ENCODE measurements at places on chromosomes 7 and 10.
A peak's percentile ranks its signal among the peaks of the same experiment; 100 is the strongest.

- DNase-seq = no peak
These were observed 74.1 kb downstream of the RALA start for GRCh38 chr7:39697483-39697882.

DNA sequence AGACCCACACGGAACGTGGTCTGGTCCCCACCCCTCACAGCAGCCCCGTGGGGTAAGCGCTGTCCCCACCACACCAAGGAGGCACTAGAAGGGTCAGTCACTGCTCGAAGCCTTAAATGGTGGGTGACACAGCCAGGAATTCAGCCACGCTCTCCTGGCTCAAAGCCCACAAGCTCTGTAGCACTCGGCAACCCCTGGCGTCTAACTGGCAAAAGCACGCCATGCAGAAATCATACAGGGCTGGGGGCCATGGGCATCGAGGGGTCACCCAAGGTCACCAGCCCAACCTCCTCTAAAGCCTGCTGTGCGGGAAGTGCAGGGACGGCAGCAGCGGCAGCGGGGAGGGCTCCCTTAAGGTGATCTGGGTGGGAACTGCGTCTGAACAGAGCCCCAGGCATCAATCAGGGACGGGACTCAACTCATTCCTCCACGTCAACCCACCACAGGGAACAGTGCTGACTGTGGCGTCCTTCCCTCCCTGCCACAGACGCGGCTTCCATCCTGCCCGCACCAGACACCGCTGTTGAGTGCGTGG lies 7.8 kb downstream of the GPER1 start:
- no peak for DNase-seq

- no peak for DNase-seq
These were observed 58.5 kb upstream of the FERD3L start for GRCh38 chr7:19203686-19204085.

DNA sequence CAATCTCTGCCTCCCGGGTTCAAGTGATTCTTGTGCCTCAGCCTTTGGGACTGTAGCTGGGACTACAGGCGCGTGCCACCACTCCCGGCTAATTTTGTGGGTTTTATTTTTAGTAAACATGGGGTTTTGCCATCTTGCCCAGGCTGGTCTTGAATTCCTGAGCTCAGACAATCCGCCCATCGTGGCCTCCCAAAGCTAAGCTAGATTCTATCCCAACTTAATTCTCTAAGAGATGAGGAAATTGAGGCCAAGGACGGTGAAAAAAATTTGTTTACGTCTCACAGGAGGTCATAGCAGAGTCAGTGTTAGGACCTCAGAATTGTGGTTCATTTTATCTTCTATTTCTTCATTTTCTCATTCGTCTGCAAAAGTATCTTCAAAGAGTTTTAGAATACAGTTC lies 6.1 kb downstream of the CCAR1 start:
- no peak for DNase-seq

- no peak for DNase-seq
These were observed 756.4 kb downstream of the XPNPEP1 start for GRCh38 chr10:109166935-109167334.

DNA sequence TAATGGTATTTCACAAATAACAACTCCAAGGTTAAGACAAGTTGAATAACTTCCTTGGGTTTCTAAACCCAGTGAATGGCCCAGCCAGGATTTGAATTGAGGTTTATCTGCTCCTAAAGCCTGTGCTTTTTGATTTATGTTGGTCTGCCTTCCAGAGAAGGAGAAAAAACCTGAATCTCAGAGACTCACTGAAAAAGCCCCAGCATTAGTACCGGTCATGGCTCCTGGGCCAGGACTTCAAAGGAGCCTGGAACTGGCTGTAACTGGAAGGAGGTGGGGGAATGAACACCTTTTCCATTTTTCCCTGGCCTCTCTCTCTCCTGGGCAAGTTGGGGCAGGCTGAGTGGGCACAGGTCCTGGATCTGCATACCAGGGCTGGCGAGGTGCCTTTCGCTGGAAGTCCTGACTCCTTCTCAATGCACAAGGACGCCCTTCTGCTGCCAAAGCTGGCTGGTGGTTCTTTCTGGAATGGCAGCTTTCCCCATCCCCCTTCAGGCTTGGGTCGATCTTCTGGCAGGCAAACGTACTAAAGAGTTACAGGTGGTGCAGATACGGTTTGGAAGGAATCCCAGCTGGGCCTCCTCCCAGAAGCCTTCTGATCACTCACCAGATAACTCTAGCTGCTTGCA lies 268.2 kb downstream of the PTEN start:
- DNase-seq = peak; percentile 61

DNA sequence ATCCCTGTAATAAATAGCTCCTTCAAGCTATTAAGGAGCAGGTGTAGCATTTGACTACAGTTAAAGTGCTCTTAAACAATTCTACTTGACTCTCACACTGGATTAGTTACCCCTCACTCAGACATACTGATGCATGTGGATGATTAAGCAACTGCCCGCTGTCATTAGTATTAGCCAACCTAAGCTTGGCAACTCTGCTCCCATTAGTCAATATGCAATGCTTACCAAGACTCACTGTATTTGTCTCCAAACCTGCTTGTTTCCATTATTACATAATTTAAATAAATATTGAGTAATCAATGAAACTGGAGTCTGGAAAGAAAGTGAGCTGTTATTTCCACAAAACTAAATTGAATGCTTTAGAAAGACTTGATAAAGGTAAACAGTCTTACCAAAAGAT lies 144.0 kb upstream of the ASAH2 start:
- DNase-seq = peak; percentile 84

DNA sequence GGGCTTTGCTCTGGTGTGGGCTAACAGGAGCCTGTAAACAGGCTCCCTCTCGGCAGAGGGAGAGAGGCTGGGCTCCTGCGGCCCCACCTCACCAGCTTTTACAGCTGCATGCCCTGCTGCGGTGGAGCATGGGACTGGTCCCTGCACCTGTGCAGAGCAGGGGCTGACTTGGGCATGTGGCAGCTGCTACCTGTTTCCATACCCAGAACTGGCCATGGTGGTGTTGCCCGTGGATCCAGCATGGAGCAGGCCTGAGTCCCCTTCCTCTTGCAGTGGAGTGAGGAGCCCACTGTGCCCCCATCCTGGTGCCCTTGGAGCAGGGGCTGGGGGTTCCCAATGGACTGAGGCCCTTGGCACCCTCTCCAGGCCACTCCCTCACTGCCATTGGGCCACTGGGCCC lies 91.9 kb upstream of the MGMT start:
- DNase-seq = no peak

GRCh38 chr10:112385201-112385600 lies 11.3 kb downstream of the ACSL5 start:
- no peak for DNase-seq

- no peak for DNase-seq
These were observed 3.3 kb upstream of the ZNF746 start for GRCh38 chr7:149500910-149501309.

GRCh38 chr10:49645871-49646870 lies 32.3 kb downstream of the CHAT start:
- DNase-seq = no peak

DNA sequence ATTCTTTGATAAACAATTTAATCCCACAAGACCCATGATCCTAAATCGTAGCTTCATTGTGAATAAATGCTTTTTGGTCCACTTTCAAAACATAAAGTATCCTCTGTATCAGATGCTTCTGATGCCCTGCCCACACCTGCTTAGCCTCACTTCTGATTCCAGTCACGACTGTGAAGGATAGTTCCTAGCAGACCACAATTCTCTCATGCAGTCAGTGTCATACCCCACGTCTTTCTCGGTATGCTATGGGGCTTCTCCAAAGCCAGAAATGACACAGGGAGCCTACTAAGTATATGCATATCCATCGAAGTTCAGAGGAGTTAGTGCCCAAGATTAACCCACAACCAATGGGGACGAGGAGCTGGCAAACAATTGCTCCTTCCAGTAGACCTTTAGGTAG lies 27.6 kb upstream of the CTNNA3 start:
- DNase-seq = no peak

DNA sequence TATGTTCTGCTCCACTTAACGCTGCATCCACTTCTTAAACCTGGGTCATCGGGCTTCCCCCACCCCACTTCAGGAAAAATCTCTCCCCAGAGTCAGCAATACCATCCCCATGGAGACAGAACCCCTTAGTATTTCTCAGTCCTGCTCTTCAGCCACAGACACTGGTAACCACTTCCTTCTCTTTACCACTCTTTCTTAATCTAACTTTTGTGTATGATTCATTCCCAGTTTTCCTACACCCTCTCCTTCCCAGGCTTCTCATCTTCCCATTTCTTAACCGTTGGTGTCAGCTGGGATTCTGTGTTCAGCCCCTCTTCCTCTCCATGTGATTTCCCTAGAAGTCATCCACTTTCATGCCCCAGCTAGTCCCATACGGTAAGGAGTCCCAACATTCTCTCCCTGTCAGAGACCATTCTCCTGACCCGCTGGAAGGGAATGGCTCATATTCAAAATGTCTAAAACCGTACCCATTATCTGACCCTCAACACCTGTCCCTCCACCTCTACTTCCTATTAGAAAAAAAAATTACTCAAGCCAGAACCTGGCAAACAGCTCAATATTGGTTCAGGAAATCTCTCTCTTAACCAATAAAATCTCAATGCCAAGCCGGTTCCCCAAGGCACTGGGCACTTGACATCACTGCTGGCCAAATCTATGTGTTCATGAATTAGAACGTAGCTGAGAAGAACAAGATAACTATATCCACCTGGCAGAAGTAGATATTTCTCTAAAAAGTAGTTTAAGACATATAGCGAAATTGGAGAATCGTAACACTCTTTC lies 89.4 kb downstream of the DGKI start:
- DNase-seq = no peak

DNA sequence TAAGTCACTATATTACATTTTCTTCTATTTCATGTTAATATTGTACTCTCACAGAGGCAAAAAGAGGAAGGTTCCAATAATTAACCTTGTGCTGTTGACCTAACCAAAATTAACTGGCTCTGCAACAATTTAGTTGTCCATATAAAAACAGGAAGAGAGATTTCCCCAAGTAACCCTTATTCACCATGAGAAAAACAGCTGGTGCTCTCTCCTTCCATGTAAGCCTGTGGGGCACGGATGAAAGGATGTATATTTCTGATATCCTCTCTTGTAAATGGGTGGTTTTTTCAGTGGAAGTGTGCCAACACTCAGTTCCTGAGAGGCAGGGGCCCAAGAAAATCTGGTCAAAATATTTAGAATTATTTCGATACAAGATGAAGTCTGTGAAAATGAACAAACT lies 358.1 kb downstream of the CRPPA start:
- no peak for DNase-seq

DNA sequence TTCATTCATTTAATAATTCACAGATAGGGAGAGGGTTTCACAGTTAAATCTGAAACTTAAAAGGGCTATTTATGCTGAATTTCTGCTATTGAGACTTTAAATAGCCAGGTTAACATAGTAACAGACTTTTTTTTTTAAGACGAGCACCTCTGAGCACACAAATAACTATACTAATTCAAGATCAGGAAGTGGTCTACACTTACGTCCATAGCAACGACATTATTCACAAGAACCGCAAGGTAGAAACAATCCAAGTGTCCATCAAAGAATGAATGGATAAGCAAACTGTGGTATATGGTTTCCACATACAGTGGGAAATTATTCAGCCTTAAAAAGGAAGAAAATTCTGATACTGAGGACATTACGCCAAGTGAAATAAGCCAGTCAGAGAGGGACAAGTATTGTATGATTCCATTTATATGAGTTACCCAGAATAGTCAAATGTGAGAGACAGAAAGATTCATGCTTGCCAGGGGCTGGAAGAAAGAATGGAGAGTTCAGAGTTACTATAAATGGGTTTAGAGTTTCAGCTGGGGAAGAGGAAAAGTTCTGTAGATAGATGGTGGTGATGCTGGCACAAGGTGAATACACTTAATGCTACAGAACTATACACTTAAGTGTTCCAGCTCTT lies 140.3 kb upstream of the LAMB4 start:
- peak; percentile 6 for DNase-seq

- DNase-seq = no peak
These were observed 23.0 kb upstream of the CDHR3 start for GRCh38 chr7:105940109-105940508.

DNA sequence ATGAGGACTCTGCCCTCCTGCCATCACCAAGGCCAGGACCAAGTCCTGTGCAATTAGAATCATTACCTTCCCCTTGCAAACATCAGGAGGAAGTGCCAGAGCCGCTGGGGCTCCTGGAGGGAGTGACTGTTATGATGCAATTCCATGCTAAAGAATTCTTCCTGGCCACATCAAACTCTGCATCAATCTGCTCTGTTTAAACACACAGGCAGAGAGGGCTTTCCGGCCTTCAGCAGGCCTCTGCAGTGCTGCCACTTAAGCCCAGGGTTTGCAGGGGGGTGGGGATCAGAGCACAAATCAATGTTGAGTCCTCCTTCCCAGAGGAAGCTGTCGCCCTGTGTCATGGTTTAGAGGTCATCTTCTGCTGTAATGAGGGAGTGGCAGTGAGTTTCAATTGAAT lies 58.1 kb downstream of the CTBP2 start:
- no peak for DNase-seq

- no peak for DNase-seq
These were observed 68.1 kb downstream of the VPS41 start for GRCh38 chr7:38840736-38841460.

DNA sequence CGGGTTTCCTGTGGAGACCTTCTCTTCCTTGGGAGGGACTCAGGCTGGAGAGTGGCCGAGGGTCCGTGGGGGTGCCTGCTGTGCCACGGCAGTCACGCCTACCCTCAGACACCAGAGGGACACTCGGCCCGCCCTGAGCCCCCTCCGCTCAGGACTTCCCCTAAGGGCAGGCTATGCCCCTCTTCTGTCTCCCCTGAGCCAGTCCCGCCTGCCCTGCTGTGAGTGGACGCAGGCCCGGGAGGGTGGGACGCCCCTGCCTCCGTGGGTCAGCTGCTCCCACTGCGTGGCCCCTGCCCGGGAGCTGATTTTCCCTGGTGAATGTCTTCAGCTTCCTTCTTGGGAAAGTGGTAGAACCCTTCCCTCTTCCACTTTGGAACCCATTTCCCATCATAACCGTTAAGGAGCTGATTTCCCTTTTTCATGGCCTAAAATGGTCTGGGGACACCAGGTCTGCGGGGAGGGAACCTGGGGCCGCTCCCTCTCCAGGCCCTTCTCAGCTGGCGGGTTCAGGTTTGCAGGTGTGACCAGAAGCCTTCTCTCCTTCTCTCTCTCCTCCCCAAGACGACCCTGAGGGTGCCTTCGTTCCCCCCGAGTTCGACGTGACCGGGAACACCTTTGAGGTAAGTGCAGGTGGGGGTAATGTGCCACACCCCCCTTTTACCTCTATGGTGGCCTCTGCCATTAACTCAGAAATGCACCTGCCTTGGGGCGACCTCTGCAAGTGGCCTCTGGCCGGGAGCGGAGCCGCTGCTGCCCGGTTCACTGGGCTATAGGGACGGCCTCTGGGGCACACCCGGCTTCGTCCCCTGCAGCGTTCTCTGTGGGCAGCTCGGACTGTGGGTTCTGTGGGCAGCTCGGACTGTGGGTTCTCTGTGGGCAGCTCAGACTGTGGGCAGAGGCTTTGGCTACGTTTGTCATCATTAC lies 7.9 kb downstream of the KNDC1 start:
- no peak for DNase-seq

- DNase-seq = no peak
These were observed at the start of gene PIK3AP1 for GRCh38 chr10:96720422-96721206. Gene PIK3AP1, minus strand, starts transcription at chr10:96720514. Its CDS starts 120 bp downstream, at chr10:96720394.

GRCh38 chr7:22630069-22630468 lies 96.9 kb upstream of the IL6 start:
- no peak for DNase-seq
